ENCODE measurements at places on chromosomes 7 and 10.

DNA sequence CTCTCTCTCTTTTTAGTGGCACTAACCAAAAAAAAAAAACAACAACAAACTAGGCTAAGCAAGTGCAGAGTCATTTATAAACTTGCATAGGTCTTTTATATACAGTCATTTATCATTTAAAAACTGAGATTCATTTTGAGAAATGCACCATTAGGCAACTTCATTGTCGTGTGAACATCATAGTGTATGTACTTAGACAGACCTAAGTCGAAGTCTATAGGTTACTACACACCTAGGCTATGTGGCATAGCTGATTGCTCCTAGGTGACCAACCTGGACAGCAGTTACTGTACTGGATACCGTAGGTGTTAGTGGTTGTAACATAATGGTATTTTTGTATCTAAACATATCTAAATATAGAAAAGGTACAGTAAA, 109.1 kb upstream of the SAMD8 start:
- no peak for DNase-seq

DNA sequence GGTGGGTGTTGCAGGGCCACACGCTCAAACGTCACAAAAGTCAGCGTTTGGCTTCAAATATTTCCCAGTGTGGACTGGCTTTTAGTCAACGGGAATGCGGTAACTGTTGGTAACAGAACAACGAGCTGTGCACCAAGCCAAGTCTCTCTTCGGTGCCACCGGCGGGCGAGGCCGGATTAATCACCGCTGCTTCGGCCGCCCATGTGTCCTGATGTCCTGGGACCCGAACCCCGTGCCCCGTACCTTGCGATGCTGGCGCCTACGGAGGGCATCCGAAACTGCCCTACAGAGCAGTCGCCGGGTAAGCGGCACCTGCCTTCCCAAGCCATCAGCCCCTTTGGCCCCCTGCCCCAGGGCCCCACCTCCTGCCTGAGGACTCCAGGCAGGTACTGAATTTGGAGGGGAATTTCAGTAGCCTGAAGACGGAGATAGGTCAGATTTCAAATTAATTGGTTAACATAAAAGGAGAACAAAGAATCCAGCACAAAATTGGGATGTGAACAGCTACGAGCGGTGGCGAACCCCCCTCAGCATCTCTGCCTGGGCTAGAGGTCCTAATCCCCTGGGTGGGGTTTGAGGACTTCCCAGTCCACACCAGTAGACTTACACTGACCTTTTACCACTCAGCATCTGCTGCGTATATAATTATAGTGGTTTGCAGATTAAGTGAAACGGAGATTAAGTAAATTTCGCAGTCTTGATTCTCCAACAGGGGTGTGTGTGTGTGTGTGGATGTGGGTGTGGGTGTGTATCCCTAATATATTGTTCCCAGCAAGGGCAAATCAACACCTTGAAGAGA, at the start of gene LRRC72:
LRRC72 (plus strand) TSS at position 84 of the 799 bp plus-strand sequence; CDS start at position 212, 128 bp downstream.
- no peak for DNase-seq

DNA sequence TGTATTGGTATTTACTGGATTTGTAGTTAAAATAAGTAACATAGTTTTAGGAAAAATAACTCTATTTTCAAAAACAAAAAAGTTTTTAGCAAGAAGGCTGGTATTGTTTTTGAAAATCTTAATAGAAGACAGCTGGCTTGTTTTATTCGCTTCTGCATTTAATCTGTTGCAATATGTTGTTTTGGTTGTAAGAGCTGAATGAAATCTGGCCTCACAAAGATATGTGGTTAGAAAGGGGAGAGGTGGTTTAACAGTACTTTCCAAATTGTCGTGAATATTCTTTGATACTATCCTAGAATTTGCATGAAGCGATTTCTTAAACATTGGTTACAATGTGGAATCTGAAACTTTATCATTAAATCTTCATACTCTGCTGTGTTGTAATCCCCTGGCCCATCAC, 355.9 kb upstream of the FZD8 start:
- no peak for DNase-seq

- DNase-seq, result no peak
Observed at GRCh38 chr7:128727239-128727638, 11.9 kb upstream of the CALU start.

GRCh38 chr7:83452256-83452655, 196.7 kb downstream of the SEMA3E start:
- no peak for DNase-seq

GRCh38 chr10:68899186-68899745, 1.8 kb upstream of the DDX50 start:
- DNase-seq, result no peak

DNA sequence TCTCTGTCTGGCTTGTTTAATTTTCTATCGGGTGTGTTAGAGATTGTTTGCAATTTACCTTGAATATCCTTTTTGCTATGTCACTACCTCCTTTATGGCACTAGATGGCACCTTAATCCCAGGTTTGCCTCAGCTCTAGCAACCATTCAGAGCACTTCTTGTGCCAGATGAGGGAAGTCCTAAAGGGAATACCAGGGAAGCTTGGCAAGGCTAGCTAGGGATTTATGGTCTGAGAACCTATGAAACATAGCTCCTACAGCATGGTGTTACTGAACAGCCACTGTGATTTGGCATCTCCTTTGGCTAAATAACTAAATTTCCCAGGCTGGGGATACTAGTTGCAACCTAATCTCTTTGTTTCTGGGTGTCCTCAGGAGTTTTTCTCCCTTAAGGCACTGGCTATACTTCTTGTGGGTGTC, 69.0 kb upstream of the VOPP1 start:
- peak; percentile 20 for DNase-seq

- no peak for DNase-seq
Observed at GRCh38 chr7:36295090-36295489, 94.6 kb upstream of the ANLN start.

DNA sequence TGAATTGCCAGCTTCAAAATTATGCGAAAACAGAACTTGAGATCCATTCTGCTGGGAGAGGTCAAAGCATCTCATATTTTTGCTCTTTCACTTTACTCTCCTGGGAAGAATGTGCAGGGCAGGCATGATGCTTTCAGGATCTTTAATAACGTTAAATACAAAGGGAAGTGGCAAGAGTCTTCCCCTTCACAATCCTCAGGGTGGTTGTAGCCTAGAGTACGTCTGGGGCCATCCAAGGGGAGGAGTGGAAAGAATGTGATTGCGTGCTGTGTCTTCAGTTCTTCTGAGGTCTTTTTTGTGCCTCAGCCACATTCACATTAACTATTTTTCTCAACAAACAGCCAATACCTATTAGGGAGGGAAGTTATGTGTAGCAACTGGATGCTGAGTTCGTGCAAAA, 207.3 kb downstream of the HGF start:
- DNase-seq, result no peak

DNA sequence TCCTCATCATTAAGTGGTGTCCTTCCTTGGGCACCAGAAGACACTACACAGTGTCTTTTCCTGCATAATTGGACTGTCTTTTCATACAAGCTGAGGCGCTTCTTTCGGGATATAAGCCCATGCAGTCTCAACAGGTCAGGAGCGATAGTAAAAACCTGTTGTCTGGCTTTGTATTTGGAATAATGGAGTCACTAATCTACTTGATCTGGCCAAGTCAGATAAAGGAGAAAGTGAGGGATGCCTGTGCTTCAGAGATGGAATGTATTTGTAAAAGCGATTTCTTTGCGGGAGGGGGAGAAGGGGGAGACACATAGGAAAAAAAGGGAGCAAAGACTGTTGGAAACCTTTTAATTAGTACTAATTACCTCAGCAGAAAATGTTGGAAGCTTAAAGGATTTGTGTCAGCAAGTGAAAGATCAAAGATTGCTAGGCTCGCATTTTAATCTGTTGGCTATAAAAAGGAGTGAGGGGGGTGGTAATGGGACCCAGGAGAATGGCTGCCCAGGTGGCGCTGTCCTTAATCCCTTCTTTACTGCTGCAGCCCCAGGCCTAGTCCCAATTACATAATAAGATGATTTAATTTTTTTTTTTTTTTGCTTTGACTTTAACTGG, 581.4 kb downstream of the LRMDA start:
- DNase-seq, result no peak

DNA sequence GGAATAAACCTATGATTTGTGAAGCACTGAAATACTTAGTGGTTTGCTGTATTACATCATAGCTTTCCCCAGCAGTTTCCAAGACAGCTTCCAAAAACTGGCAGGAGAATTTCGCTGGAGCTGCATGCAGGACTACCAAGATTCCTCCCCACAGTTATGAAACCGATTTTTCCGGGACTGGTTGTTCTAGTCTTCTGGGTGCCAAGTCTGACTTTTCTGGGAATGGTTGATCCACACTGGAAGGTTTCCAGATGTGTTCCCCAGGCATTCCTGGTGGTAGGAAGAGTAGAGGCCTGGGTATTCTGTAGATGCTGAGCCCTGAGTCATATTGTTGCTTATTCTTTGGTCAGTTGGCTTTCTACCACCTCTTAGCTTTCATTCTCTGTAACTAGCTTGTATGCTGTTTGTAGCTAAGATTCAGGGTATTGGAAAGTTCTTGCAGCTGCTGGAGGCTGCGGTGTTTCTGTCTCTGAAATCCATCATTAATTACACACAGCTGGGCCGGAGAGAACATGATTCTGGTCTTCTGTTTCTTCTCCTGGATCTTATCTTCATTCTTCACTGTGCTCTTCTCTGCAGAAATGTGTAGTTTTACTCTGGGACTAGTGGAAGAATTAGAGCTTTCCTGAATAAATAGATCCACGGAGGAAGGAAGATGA, 6.3 kb downstream of the ABCC2 start:
- no peak for DNase-seq

- DNase-seq, result no peak
Observed at GRCh38 chr7:29987083-29987482, 2.5 kb downstream of the SCRN1 start.

- DNase-seq, result no peak
Observed at GRCh38 chr7:93178213-93178612, 30.0 kb upstream of the SAMD9L start.

DNA sequence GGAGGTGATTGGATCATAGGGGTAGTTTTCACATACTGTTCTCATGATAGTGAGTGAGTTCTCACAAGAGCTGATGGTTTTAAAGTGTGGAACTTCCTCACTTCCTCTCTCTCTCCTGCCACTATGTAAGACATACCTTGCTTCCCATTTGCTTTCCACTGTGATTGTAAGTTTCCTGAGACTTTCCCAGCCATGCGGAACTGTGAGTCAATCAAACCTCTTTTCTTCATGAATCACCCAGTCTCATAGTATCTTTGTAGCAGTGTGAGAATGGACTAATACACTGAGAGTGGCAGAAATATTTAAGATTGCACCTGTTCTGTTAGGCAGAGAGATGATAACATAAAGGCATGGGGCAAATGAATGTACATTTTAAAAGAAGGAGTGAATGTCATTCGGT, 507.8 kb downstream of the SORCS3 start:
- no peak for DNase-seq

GRCh38 chr7:149855361-149856305, 17.5 kb downstream of the ZNF862 start:
- no peak for DNase-seq

GRCh38 chr7:121286742-121287734, 41.8 kb upstream of the WNT16 start:
- DNase-seq, result no peak

DNA sequence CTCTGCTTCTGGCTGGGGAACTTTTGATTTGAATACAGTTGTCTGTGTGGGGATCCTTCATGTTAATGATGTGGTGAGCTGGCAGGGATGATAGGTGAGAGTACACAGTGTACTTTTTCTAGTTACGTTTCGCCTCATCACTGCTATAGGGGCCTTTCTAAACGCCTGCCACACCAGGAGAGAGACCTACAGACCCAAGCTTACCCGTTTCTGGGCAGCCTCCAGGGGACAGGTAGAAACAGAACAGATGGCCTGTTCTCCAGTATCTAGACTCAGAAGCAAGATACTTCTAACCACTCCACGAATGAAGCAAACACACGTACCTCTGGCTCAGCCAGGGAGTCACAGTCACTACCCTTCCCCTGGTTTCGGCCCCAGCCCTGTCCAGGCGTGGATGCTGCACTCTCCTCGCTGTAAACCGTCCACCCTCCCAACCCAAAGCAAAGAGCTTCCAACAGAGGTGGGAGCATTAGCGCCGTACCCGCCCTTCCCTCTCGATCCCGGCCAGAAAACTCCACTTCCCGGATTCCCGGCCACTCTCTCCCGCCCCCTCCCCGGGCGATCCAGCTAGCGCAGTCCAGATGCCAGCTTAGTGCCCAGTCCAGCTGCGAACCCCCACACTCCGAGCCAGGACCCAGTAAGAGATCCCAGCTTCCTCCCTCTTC, 1.2 kb downstream of the CCDC6 start:
- DNase-seq, result no peak

DNA sequence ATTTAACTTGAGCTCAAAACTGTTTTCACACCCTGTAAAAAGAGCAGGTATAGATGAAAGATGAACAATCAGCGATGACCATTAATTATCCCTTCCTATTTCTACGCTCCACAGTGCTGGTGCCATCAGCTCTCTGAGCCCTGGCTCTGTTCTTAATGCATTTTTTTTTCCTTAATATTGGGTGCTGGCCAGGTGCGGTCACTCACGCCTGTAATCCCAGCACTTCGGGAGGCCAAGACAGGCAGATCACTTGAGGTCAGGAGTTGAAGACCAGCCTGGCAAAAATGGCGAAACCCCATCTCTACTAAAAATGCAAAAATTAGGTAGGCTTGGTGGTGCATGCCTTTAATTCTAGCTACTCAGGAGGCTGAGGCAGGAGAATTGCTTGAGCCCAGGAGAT, 4.2 kb downstream of the STEAP4 start:
- no peak for DNase-seq

GRCh38 chr7:78039790-78040776, 241.5 kb downstream of the PHTF2 start:
- peak; percentile 51 for DNase-seq

DNA sequence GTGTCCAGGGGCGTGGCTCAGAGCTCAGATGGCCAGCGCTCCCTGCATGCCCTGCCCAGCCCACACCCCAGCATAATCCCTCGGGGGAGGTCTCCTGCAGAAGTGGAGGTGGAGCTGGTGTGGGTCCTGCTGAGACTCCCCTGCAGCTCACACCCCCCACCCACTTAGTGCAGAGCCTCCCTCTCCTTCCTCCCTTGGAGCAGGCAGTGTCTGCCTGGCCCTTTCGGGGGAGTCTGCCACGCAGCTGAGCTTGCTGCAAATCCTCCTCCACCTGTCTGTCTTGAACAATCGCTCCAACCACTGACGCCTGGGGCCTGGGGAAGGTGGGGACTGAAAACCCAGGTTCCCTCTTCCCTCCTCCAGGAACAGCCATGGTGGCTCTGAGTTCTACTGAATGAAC, 219.7 kb upstream of the PPP2R2D start:
- DNase-seq, result no peak

GRCh38 chr7:126569402-126569801, 683.3 kb downstream of the GRM8 start:
- DNase-seq, result no peak

DNA sequence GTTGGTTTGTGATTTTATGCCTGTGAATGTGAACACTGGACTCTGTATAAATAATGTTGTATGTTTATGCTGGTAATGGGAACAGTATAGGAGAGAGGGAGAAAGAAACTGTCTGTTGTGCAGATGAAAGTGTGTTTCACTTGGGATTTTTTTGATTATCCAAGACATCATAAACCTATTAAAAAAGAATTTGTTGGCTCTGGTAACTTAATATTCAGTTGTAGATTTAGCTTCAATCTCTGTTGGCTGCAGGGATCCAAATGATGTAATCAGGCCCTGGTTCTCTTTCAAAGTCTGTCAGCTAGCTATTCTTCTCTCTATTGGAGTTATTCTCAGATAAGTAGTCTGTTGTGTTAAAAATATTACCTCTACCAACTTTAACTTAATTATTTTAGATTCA, 168.8 kb upstream of the RHOBTB1 start:
- no peak for DNase-seq
